ENCODE measurements at places on chromosomes 3 and 15. TPM values are rescaled to one million over a fixed set of nuclear protein-coding genes. Genes with fewer than 3 reads are reported as not detected.

The RYR3 gene
- not detected for total RNA-seq

The GOLGA6L7 gene
- total RNA-seq: not detected

The CATSPER2 gene
- total RNA-seq: 0.63 TPM

The RAB8B gene
- 56.8 TPM for total RNA-seq

The TGM4 gene
- total RNA-seq: 0.13 TPM

The GOLGA8G gene
- total RNA-seq: not detected

The GALNT15 gene
- total RNA-seq: 29.1 TPM

The ETFA gene
- total RNA-seq: 163 TPM

The FMN1 gene
- under 0.01 TPM for total RNA-seq
